ENCODE measurements at places on chromosomes 13 and 19.

DNA sequence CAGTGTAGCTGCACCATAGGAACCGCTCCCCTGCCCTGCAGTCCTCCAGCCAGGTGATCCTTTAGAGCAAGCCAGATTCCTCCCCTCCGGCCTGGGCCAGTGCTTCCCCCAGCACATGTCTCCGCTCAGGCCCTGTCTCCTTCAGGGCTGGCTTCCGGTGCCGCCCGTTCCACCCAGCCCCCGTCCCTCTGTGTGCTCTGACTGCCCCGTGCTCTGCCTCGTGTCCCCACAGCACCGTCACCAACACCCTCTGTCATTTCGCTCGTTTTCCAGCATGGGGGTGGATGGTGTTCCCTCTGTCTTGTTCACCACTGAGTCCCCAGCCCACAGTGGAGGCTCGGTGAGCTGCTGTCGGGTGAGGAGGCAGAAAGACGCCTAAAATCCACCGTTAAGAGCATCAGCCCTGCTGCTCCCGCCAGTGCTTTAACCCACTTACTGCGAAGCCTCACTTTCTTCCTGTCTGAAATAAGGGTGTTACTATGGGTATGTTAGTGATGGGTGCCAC is 54.5 kb downstream of the TSSK6 start:
- peak; percentile 27 for DNase-seq

DNA sequence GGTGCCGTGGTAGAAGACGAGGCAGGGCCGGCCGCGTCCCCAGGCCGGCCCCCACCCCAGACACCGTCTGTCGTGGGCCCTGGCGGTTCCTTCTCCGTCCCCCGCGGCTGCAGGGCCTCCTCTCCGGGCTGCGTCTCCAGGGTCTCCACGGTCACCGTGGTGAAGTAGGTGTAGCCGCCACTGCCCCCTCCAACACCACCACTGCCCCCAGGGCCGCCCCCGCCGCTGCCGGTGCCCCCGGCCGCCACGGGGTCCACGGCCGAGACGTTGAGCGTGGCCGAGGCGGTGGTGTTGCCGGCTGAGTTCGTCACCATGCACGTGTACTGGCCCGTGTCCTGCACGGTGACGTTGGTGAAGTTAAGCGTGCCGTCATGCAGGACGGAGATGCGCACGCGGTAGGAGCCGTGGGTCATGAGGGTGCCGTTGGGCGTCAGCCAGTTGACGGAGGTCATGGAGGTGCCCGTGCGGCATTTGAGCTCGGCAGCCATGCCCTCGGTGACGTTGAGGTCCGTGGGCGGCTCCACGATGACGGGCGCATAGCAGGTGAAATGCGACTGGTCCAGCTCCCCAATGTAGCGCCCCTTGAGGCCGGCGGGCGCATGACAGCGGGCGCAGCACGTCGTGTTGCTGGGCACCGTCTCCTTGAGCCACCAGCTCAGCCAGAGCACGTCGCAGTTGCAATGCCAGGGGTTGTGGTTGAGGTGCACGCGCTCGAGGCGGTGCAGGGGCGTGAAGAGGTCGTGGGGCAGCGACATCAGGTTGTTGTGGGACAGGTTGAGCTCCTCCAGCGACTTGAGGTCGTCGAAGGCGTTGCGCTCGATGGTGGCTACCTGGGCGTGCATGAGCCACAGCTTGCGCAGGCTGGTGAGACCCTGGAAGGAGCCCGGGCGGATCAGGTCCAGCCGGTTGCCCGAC is 4.6 kb upstream of the ASPDH start:
- no peak for DNase-seq

GRCh38 chr19:38255383-38256014 is 675 bp downstream of the PPP1R14A start:
- DNase-seq, result no peak

DNA sequence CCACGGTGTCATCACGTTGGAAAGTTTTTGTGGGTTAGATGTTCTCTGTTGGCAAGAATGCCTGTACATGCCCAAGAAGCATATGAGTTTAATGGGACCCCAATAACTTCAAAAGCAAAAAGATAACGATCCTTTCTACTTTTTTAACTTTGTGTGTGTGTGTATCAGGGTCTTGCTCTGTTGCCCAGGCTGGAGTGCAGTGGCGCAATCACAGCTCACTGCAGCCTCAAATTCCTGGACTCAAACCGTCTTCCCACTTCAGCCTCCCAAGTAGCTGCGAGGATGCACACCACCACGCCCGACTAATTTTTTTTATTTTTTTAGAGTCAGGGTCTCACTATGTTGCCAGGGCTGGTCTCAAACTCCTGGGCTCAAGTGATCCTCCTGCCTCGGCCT is 34.3 kb upstream of the TPM4 start:
- DNase-seq, result no peak

GRCh38 chr13:41356786-41357185 is 45.7 kb downstream of the NAA16 start:
- DNase-seq, result no peak

- DNase-seq, result no peak
Measured at GRCh38 chr13:74289861-74290773, 155.9 kb upstream of the KLF12 start.

DNA sequence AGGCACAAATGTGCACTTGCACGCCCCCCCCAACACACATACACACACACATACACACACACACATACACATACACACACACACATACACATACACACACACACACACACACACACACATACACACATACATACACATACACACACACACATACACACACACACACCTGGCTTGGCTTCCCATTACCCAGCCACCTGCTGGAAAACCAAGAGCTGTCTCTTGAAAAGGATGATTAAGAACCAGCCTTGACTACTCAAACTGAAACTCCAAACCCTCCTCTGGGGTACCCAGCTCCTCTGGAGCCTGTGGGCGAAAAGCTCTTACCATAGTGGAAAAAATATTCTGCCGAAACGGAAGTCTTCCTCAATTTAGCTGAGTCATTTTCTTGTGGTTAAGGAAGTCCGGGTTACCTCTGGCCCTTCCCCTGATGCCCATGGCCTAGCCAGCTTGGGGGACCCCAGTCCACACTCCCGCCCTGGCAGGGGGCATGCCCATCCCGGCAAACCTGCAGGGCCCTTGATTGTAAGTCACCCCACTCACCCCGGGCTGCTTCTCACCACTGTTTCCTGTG is 21.9 kb downstream of the CEBPA start:
- no peak for DNase-seq

GRCh38 chr13:114013336-114013735 is 39.5 kb upstream of the C13orf46 start:
- DNase-seq, result no peak

DNA sequence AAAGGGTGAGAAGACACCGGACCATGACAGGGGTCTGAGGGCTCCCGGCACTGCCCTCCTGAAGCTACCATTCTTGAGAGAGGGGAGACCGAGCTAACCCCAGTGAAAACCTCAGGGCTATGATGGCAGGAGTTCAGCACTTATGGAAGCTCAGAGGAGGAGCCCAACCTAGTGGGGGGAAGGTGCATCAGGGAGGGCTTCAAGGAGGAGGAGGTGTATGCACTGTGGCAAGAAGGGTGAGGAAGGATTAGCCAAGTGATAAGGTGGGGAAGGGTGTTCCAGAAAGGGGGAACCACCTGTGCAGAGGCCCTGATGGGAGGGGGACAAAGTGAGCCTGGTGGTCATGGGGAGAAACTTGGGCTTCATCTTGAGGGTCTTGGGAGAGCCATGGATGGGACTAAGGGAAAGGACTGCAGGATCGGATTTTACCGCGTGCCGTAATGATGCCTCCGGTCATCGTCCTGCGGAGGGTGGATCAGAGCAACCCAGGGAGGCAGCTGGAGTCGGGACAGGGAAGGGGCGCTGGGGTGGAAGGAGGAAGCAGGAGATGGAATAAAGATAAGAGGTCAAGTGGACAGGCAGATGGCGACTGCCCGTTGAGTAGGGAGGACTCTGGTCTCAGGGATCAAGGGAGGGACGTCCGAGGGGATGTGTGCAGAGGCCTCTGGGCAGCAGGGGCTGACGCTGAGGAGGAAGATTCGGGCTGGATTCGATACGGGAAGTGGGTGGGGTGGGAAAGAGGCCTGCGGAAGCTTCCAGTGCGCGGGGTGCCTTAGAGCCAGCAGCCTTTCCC is 13.3 kb upstream of the PSMD8 start:
- no peak for DNase-seq

GRCh38 chr13:75693227-75693626 is 57.1 kb downstream of the LMO7 start:
- DNase-seq, result no peak

DNA sequence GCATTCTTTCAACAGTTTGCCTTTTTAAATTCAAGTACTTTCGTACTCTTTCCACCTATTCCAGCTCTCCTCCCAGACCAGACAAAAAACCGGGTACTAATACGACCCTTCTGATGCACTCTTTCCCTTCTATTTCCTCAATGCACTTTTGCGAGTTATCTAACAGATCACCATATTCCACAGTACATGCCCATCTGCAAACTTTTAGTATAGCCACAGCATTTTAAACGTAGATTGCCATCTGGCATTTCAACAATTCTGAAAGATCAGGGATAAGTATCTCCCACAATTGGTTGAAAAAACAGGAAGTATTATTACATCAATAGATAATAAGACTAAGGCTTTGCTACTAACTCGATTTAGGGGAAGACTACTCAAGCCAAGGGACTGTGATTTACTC is 31.5 kb downstream of the RBM26 start:
- DNase-seq, result no peak

DNA sequence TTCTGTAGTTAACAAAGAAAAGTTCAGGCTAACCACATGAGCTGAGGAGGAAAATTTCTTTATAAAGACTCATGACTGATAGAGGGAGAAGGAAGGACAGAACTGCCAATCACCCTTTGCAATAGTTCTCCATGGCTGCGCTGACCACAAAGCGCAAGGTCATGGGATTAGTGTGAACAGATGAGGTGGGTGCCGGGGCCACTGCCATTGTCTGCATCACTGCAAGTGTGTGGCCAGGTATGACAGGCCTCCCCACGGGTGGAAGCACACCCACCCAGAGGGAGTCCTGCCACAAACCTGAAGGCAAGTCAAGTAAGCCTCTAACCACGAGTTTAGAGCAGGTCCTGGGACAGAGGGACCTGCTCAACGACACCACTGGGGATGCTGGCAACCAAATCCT is 128.1 kb downstream of the TUBA3C start:
- no peak for DNase-seq

DNA sequence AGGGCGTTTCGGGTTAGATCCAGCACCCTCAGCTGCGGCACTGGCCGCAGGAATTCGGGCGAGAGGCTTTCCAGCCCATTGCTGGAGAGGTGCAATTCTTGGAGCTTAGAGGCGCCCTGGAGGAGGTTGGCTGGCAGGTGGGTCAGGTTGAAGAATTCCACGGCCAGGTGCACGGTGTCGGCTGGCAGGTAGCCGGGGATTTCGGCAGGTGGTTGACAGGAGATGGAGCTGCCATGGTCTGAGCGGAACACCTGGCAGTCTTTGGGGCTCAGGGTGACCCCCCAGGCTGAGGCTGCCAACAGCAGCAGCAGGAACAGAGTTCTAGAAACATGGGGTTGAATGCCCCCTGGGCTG is 1.3 kb downstream of the LRG1 start:
- DNase-seq, result no peak

DNA sequence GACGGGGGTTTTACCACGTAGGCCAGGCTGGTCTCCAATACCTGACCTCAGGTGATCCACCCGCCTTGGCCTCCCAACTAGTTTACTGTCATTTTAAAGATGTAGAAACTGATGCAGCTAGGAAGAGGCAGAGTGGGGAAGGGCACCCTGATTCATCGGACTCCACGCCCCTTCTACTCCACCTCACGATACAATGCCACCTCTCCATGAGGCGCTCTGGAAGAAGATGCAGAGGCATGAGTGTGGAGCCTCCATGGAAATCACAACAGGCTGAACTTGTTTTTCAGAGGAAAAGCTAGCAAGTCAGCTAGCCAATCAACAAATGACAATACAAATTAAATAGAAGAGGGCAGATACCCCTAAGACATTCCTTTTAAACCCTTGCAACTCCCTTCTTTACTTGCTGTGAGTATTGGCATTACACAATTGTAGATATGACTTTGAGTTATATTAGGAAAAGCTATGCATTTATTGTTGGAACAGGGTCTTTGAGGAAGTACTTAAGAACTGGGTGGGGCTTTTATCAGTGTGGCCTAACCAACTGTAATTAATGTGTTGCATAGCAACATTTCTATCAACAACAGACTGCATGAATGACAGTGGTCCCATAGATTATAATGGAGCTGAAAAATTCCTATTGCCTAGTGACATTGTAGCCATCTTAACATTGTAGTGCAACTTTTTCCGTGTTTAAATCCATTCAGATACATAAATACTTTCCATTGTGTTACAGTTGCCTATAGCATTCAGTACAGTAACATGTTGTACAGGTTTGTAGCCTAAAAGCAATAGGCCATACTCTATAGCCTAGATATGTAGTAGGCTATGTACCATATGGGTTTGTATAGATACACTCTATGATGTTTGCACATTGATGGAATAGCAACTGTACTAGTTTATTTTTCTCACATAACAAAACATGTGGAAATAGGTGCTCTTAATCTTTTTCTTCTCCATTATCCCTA is 17.6 kb downstream of the WDFY2 start:
- no peak for DNase-seq

- no peak for DNase-seq
Measured at GRCh38 chr19:41872775-41873647, 4.1 kb upstream of the CD79A start.

GRCh38 chr19:35330475-35330874 is 1.5 kb downstream of the CD22 start:
- no peak for DNase-seq

- DNase-seq, result no peak
Measured at GRCh38 chr13:95714142-95714832, 37.3 kb downstream of the DNAJC3 start.
